ENCODE measurements at places on chromosomes 4 and X. TPM values are rescaled to one million over a fixed set of nuclear protein-coding genes. Genes with fewer than 3 reads are reported as not detected.

The BTC gene
- 8.3 TPM for total RNA-seq

The MAOA gene
- 241 TPM for total RNA-seq

The TCEAL5 gene
- 1.1 TPM for total RNA-seq

The PAK3 gene
- total RNA-seq, result 7.6 TPM

The TBC1D9 gene
- 64.3 TPM for total RNA-seq

The TNMD gene
- total RNA-seq, result not detected

The PKD2 gene
- 37.0 TPM for total RNA-seq

The PASD1 gene
- not detected for total RNA-seq

The GIMD1 gene
- total RNA-seq, result not detected

The SLC4A4 gene
- total RNA-seq, result 36.8 TPM

The AFAP1 gene
- 29.5 TPM for total RNA-seq

The MAGEA11 gene
- total RNA-seq, result 0.10 TPM

The CT55 gene
- not detected for total RNA-seq

The SCD5 gene
- 7.3 TPM for total RNA-seq

The C4orf51 gene
- total RNA-seq, result not detected

The PITX2 gene
- not detected for total RNA-seq

The RHOH gene
- total RNA-seq, result 7.7 TPM

The DCLK2 gene
- total RNA-seq, result 9.6 TPM

The DKK2 gene
- 4.4 TPM for total RNA-seq

The MCF2 gene
- 0.68 TPM for total RNA-seq

The GAGE12J gene
- total RNA-seq, result not detected

The CTBP1 gene
- total RNA-seq, result 171 TPM

The PPP2R2C gene
- total RNA-seq, result 2.8 TPM

The POLN gene
- 3.1 TPM for total RNA-seq

The GPRASP1 gene
- total RNA-seq, result 16.8 TPM

The FREM3 gene
- 0.39 TPM for total RNA-seq

The SSX4B gene
- not detected for total RNA-seq

The CD40LG gene
- total RNA-seq, result not detected

The TCEAL3 gene
- total RNA-seq, result 49.1 TPM

The SUPT20HL1 gene
- total RNA-seq, result 0.78 TPM

The NRK gene
- 2.2 TPM for total RNA-seq

The SLC6A8 gene
- 70.3 TPM for total RNA-seq

The STK26 gene
- 21.3 TPM for total RNA-seq

The PPP1R2C gene
- total RNA-seq, result not detected

The ZMAT1 gene
- total RNA-seq, result 23.1 TPM

The CENPI gene
- 2.3 TPM for total RNA-seq

The PF4V1 gene
- total RNA-seq, result not detected

The BMPR1B gene
- 5.3 TPM for total RNA-seq

The TRO gene
- total RNA-seq, result 11.3 TPM

The CBLL2 gene
- not detected for total RNA-seq

The ADH1A gene
- total RNA-seq, result not detected

The GYG2 gene
- total RNA-seq, result 4.9 TPM

The TRIM60 gene
- not detected for total RNA-seq

The GABRB1 gene
- total RNA-seq, result not detected

The NMU gene
- total RNA-seq, result not detected

The GPM6B gene
- total RNA-seq, result 15.9 TPM

The ZAR1 gene
- total RNA-seq, result not detected

The OTUD6A gene
- not detected for total RNA-seq

The TMEM144 gene
- 26.2 TPM for total RNA-seq

The XG gene
- total RNA-seq, result 1.6 TPM

The TCEAL9 gene
- 52.1 TPM for total RNA-seq

The SAGE1 gene
- not detected for total RNA-seq

The PNMA6F gene
- not detected for total RNA-seq

The ADGRG4 gene
- total RNA-seq, result 1.0 TPM

The GAB3 gene
- total RNA-seq, result 4.2 TPM

The CFAP47 gene
- 0.96 TPM for total RNA-seq

The HHIP gene
- total RNA-seq, result 2.8 TPM

The TRMT44 gene
- 29.5 TPM for total RNA-seq

All from ureter (tissue), 1 donor.